Inflammatory macrophage treated with lipopolysaccharide for 4 hours (primary cell): ENCODE measurements at places on chromosomes 11 and 22.

- DNase-seq: no peak
Measured at GRCh38 chr22:48477031-48477721, 1350.5 kb downstream of the BRD1 start.

- peak; percentile 14 for DNase-seq
Measured at GRCh38 chr22:22730655-22731373, 86.4 kb downstream of the GGTLC2 start.

GRCh38 chr11:117705866-117706265 lies 91.2 kb downstream of the DSCAML1 start:
- no peak for DNase-seq

- peak; percentile 75 for DNase-seq
Measured at GRCh38 chr22:32660292-32660691, 141.2 kb upstream of the TIMP3 start.

DNA sequence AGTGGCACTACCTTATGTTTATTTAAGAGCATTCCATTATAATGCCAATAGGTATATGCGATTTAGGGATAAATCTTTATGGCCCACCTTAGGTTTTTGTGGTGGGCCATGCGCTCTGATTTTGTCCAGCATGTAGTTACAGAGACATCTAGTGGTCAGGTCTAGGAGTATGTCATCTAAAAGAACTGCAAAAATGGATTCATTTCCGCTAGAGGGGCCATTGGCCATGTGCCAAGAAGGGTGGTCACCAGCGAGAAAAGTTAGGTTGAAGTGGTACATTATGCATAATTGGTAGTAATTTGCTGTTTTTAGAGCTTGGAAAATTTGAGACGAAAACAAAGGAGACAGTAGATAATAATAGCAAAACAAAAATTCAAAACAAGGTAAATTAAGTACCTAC lies 27.7 kb downstream of the LRRC4C start:
- DNase-seq: no peak

DNA sequence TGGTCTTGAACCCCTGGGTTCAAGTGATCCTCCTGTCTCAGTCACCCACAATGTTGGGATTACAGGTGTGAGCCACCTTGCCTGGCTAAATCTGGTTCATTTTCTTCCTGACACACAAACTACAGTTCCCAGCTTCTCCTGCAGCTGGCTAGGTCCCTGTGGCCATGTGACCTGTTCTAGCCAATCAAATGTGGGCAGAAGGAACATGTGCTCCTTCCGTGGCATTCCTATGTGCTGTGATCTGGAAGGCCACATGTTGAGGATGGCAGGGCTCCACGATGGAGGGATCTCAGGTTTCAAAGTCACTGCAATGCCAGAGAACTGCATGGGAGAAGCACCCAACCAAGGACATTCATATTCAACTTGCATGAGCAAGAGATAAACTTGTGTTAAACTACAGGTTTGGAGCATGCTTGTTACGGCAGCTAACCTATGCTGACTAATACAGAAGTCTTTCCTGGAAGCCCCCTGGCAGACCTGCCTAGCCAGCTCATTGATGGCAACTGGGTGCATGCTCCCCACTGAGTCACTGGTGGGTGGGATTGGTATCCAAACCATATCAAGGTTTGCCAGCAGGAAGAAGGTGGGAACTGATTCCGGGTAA lies 86.0 kb downstream of the RPS6KA4 start:
- no peak for DNase-seq

DNA sequence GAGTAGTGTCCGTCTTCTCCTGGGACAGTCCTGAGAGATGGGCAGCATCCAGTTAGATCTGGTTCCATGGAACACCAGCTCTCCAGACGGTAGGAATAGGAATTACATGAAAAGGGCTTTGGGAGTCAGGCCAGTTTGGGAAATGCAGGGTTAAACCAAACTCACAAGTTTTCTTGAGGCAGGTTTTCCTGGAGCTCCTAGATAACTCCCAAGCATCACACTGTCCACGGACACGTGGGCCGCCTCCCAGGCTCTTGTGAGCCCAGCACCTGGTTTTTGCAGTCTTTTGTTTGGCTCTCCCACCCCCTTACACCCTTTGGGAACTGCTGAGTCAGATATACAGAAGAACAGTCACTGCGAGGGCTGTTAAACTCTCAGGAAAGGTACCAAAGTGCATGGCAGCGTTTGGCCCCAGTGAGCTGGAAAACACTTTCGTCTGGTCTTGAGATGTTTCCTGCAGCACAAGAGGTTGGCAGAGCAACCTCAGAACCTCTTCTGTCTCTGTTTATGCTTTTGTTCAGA lies 90.0 kb downstream of the BCR start:
- DNase-seq: no peak

- DNase-seq: no peak
Measured at GRCh38 chr22:30947173-30947815, 21.3 kb downstream of the MORC2 start.

DNA sequence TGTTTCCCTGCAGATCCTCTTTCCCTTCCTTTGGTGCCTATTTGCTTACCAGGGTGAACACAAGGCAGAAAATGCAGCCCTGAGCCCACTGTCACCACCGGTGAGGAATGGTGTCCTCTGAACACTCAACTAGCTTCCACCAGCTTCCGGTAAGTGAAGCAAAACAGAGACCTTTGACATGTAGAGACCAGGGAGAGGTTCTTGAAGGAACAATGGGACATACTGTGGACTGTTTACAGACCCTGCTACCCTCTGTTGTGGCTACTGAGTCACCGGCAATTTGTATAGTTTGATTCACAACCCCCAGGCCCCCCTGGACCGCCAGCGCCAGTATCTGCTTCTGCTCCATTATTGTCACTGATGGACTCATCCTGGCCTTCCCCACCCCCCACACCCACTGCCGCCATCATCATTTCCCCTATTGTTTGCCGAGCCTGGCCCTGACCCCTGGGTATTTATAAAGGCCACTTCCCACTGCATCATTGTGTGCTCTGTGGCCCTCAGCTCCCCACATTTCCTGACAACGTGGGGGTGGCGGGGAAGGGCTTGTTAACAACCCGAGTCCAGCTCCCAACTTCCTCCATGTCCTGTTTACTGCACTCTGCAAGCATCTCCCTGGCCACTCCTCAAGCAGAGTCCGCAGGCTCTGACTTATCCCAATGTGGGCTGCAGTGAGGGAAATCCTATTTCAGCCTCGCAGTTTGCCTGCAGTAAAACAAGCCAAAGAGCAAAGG lies 252.9 kb downstream of the ETS1 start:
- DNase-seq: no peak

GRCh38 chr11:119175493-119176077 lies 7.1 kb downstream of the NLRX1 start:
- no peak for DNase-seq

DNA sequence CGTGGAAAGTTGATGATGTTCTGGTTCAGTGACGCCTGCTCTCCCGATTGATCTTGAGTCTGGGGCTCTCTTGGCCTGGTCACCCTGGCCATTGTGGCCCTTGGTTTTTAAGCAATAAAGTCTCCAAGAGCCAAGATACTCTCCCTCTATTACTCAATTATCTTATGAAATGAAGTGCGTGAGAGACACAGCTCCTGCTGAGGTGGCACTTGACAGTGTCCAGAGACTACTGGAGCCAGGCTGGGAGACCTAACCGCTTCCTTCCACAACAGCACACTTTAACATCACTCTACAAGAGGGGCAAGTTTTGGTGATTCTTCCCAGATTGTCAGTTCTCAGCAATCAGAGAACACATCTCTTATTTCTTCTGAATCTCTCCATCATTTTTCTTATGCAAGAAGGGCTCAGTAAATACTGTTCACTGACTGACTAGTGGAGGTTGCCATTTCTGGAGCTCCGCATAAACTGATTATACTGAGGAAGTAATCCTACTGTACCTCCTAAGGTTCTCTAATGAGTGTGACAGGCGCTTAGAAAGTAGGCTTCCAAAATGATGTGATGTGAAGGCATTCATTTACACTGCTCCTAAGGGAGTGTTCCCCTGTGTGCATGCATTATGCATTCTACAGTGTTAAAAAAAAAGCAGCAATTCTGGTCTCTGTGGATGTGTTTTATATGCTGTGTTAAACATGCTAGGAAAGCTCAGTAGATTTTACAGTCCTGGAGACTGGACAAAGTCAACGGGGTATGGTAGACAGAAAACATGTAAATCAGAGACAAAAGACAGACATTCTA lies 968.0 kb downstream of the OPCML start:
- no peak for DNase-seq

DNA sequence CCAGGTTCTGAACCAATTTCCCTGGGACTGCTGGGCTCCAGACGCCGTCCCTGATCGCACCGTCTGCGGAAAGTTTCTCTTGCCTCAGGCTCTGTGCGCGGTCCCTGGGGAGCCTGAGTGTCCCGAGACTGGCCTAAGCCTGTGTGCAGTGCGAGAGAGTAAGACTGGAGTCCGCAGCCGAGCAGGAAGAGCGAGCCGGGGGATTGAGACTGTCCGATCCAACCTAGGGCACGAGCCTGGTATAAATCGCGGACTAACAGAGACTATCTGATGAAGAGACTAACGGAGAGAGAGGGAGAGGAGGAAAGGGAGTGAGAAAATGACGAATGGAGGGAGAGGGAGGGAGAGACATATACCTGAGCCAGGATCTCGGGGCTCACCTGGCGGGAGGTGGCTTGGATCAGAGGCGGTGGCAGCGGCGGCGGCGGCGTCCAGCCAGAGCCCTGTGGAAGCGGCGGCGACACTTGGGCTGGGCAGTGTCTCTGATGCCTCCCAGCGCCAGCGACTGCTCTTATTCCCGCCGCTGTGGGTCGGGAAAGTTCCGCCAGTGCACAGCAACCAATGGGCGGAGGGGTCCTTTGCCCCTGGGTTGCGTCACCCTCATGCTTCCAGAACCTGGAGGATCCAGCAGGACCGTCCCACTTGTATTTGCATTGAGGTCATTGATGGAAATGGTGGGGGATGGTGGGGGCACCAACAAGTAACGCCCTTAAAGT lies at the start of gene CALCA:
TSS of gene CALCA (minus strand) at position 487 of the 716 bp plus-strand sequence. CDS start 1,159 bp downstream, outside the sequence.
- no peak for DNase-seq

DNA sequence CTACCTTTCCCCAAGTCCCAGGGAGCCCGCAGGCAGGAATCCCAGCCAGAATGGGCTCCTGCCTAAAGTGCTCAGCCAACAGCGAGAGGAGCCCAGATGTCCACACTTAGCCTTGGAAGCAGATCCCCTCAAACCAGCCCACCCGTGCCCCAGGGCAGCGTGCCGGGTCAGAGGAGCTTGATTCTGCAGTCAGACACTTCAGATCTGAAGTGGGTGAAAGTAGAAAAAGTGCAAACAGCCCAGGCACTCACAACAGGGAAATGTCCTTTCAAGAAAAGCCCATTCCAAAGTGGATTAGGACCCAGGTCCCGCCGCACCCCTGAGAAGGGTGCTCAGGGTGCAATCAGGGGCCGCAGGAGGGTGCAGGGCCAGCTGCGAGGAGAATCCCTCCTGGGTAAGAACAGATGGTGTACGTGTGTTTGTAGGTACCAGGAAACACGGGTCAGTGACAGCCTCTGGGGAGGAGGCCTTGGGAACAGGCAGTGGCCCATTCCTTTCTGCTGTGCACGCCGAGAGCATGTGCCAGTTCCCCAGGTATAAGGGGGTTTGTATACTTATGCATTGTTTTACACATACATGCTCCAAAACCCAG lies 17.7 kb downstream of the ELFN2 start:
- no peak for DNase-seq
